GM23248 (cell line): ENCODE measurements at places on chromosomes 13 and 19. TPM values are rescaled to one million over a fixed set of nuclear protein-coding genes. Genes with fewer than 3 reads are reported as not detected.

- DNase-seq, result no peak
Observed at GRCh38 chr19:7690779-7691258, 10.2 kb downstream of the TRAPPC5 start.

- DNase-seq, result no peak
Observed at GRCh38 chr19:10144361-10144760, 24.7 kb upstream of the EIF3G start.

Gene SYNGR4
- not detected in 2 replicates for total RNA-seq

Gene C19orf18
- 0.25 TPM in 1 of 2 replicates, not detected in the other for total RNA-seq

Gene ANKRD24
- 0.54 and 3.3 TPM in 2 replicates for total RNA-seq
